T follicular helper cell (primary cell): ENCODE measurements at places on chromosomes 13 and 19.

- no peak for DNase-seq
Measured at GRCh38 chr19:42090672-42091071, 14.7 kb downstream of the ZNF574 start.

DNA sequence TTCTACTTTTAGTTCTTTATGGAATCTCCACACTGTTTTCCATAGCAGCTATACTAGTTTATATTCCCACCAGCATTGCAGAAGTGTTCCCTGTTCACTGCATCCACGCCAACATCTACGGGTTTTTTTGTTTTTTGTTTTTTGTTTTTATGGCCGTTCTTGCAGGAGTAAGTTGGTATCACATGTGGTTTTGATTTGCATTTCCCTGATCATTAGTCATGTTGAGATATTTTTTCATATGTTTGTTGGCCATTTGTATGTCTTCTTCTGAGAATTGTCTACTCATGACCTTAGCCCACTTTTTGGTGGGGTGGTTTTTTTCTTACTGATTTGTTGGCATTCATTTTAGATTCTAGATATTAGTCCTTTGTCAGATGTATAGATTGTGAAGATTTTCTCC, 89.7 kb downstream of the FRY start:
- no peak for DNase-seq

DNA sequence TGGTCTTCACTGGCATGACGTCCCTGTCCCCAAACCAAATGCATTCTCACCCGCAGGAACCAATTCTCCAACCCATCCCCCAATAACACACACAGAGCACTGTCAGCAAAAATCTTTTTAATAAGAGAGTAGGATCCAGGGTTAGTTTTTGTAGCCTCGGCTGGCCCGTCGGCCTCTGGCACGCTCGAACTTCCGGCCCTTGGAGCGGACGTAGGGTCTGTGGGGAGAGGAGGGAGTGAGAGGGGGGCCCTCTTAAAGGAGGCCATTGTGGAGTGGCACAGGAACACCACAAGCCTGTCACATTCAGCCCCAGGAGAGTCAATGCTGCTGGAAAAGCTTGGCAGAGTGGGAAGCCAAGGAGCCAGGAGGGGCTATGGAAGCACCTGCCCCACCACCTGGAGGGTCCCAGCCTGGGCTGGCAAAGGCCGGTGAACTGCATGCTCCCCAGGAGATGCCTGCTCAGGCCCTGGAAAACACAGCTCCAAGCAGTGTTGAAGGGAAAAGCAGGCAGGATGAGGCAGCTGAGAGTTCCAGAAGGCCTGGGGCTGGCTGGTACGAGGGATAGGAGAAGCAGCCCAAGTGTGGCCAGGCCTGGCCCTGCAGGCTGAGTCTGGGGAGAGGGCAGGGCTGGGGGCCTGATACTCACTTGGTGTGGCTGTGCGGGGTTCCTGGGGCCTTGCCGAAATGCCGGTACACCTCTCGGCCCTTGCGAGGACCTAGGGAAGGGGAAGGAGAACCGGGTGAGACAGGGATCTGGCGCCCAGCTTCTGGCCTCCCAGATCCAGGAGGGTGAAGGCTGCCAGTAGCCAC, 560 bp upstream of the FAM83E start:
- no peak for DNase-seq

- no peak for DNase-seq
Measured at GRCh38 chr19:36771261-36772231, 1.1 kb downstream of the ZNF850 start.

- DNase-seq, result no peak
Measured at GRCh38 chr13:93517658-93518057, 291.1 kb downstream of the GPC6 start.

GRCh38 chr13:31219909-31220598, 20.3 kb downstream of the B3GLCT start:
- DNase-seq, result no peak

- peak; percentile 30 for DNase-seq
Measured at GRCh38 chr19:19628501-19629134, 598 bp upstream of the LPAR2 start.

- no peak for DNase-seq
Measured at GRCh38 chr13:32829676-32830335, 186.4 kb upstream of the KL start.

DNA sequence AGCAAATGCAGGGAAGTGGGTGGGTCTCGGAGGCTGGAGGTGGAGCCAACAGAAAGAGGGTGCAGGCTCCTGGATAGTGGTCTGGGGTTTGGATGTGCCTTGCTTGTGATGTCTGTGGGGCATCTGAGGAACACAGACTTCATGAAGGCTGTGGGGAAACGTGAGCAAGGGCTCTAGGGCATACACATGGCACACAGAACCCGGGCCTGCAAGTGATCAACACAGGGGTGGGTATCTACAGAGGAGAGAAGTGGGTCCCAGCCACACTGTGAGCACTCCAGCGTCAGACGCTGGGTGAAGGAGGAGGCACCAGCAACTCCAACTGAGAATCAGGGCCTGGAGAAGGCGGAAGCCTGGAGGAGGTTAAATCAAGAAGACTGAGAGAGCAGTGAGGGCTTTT, 5.4 kb upstream of the UBE2M start:
- no peak for DNase-seq

DNA sequence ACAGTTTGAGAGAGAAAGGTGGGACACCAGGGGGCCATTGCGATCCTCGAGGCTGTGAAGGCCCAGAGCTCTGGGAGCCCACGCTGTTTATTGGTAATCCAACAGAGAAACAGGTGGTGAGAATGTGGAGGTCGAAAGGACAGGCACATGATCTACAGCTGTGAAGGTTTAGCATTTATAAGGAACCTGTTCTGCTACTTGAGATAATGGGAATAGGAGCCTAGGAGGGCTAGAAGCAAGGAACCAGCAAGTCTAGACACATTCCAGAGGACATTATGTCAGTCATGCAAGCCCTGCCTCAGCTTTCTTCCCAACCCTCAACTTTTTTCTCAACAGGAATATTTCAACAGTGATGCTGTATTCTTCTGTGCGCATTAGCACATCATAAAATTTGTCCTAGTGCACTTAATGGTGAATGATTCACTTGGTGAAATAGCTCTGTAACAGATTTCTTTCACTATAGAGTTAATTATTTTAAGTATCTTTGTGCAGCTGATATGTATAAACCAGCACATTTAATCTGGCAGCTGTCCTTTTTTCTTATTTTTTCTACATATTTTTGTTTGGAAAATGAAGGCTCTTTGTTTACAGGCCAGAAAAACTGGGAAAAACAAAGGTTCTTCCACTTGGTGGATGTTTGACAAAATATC, 25.4 kb downstream of the ZNF90 start:
- no peak for DNase-seq

DNA sequence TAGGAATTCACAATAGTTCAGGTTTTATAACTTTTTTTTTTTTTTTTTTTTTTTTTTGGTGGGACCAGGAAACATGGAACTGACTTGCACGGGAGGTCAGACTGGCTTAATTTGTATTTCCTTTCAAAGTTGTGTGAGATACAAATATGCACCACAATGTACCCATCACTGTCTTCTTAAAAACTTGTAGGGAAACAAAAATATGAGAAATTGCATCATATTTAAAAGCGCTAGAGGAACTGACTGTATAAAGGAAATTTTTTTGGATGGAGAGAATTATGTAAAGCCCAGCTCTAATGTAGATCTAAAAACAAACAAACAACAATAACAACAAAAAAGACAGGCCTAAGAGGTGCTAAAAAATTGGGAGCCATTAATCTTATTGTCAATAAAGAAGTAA, 246.5 kb downstream of the DCT start:
- DNase-seq, result no peak

- DNase-seq, result no peak
Measured at GRCh38 chr13:61214551-61214950, 201.1 kb downstream of the PCDH20 start.

DNA sequence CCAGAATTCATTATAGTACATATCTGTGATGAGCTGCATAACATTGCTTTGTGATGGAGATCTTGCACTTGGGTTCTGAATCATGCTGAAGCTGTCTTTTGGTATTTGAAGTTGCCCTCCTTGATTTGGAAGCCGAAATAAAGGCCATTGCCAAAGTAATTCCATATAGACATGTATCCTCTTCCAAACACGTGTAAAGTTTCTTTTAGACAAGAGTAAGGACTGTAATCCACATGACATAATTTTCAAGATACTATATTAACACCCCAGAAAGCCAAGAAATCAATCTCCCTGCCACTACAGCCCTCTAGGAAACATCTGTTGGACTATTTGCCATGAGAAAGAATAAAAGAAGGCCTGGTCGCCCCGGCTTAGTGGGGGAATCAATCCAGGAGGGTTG, 754.2 kb downstream of the FGF9 start:
- DNase-seq, result no peak

DNA sequence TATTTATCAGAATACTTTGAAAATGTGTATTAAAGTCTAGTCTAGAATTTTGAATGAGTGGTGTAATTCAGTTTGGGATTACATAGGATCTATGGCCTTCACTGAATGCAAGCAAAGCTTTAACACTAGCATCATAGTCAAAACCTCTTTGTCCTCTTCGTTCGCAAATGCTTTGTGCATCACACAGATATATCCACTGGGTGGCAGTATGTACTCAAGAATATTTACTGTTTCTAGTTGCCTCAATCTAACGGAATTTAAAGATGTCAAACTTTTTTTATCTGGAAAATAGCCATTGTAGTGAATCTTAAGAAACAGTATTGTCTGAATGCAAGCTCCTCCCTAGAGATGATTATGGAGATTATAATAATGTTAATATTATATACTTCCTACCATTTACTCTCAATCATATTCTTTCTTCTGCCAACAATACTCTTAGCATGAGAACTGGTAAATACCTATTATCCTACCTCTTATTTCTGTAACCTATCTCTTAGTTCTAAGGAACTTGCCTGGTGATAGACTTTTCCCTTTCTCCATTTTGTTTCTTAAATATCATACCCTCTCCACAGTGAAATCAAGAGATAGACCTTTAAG, 25.8 kb downstream of the LACC1 start:
- peak; percentile 12 for DNase-seq

- no peak for DNase-seq
Measured at GRCh38 chr19:54023191-54023590, 31.8 kb downstream of the CACNG6 start.

- DNase-seq, result no peak
Measured at GRCh38 chr19:27753622-27754021, 1459.3 kb downstream of the UQCRFS1 start.

DNA sequence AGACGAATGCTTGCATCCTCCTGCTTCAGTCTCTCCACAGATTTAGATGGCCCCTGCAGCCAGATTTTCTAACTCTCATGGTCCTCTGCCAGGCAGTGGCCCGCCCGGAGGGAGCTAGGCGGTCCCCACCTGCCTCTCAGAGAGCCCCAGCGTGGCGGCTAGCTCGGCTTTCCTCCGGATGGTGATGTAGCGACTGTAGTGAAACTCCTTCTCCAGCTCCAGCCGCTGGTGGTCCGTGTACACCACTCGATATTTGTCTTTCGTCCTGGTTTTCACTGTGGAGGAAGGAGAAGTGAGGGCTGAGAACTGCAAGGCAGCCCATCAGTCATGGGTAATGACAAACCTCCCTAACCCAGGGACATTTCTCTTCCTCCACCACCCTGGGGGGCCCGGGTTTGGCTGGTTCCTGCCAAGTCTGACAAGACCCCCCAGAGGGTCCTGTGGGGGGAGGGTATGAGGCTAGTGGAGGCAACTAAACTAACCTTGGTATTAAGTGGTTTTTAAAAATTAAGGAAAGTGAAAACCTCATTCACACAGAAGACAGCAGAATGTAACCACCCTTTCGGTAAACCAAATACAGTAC, 4.3 kb downstream of the CDX2 start:
- no peak for DNase-seq

- no peak for DNase-seq
Measured at GRCh38 chr13:48487968-48488367, 44.9 kb downstream of the RCBTB2 start.

DNA sequence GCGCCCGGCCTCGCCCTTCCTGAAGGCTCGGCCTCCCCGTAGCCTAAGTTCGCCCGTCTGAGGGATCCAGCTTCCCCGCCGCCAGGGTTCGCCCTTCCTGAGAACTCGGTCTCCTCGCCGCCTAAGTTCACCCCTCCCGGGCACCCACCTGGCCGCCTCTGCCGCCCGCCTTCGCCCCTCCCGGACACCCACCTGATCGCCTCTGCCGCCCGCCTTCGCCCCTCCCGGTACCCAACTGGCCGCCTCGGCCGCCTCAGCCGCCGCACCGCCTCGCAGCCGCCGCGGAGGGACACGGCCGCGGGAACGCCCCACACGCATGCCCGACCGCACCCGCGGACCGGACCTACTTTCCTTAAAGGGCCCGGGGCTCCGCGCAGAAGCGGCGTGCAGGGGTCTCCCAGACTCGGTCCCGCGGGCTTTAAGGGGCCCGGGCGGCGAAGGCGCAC, at the start of gene MOB3A:
Gene MOB3A (minus strand): TSS at position 293 of the 446 bp plus-strand sequence. CDS start 17,766 bp downstream, outside the sequence.
- DNase-seq, result peak; percentile 78

DNA sequence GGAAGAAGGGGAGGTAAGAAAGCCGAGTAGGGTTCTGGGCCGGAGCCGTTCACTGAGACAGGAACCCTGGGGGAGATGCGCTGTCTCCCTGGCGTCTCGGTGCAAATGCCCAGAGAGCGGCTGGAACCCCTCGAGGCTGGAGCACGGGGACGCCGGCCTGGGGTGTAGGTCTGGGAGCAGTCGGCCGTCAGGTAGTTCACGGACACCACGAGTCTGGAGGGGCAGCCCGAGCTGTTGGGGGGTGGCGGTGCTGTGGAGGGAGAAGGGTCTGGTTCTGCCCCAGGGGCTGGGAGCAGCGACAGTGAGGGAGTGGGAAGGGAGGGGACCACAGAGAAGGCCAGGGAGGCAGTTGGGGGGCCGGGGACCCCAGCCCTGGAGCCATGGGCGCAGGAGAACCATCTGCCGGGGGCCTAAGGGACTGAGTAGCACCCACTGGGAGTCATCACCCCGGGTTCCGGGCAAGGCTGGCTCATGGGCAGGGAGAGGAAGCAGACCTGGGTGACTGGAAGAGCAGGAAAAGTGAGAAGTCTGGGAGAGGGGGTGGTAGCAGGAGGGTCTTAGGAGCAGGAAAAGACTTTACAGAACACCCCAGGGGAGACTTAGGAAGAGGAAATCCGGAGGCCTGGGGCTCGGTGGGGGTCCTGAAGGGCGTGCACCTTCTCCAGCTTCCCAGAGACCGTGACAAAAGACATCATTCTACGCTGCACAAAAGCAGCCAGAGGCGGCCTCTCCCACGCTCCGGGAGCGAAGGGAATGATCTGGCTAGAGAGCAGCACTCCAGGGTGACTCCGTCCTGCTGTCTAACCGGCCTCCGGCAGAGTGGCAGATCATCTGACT, 173.1 kb upstream of the SOX1 start:
- no peak for DNase-seq

GRCh38 chr13:95226476-95226875, 74.8 kb downstream of the ABCC4 start:
- no peak for DNase-seq
